ENCODE measurements at places on chromosomes 6 and 20.

DNA sequence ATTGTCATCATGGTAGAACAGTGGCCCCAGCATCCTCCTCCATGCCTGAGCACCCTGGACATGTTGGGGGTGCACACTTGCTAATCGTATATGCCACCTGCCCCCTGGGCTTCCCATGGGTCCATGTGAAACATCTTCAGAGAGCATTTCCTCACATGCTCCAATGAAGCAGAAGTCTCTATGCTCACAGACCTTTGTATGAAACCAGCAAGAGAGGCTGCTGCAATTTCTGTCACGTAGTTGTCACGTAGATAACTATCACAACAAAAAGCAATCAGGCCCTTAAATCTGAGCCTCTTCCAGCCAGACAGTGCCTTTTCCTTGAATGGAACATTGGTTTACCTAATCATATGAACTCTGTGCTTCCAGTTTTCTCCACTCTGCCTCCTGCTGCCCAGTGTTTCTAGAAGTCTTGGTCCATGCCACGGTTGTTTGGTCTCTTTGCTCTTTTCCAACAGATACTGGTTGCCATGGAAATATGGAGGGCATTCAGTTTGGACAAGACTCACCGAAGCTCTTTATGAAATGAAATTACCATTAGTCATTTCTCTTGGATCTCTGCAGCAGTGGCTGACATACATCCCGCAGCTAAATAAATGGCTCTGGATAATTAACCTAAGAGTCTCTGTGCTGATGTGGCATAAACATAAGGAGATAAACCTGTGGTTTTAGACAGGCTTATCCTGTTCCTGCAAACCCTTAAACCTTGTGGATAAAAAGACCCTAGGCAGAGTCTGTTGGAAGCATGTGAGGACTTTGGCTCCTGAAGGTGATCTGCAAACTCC lies 172.8 kb upstream of the SYNDIG1 start:
- DNase-seq = no peak

GRCh38 chr20:49581482-49581881 lies 13.5 kb upstream of the PTGIS start:
- DNase-seq = no peak

DNA sequence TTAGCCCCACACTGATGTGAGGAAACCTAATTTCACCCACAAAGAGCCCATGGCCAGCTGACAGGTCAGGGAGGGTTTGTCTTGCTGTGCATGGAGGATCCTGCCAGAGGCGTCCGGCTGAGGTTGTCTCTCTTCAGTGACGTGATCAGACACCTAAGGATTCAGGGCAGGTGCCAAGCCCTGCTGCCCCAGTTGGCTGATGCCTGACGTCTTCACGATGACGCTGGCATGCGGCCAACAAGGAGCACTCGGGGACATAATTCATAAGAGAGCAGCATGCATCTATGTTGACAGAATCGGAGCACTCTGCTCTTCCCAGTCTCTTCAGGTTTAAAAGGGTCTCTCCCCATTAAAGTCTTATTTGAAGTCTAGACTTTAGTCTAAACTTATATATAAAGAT lies 47.8 kb downstream of the PSMB1 start:
- DNase-seq = no peak

DNA sequence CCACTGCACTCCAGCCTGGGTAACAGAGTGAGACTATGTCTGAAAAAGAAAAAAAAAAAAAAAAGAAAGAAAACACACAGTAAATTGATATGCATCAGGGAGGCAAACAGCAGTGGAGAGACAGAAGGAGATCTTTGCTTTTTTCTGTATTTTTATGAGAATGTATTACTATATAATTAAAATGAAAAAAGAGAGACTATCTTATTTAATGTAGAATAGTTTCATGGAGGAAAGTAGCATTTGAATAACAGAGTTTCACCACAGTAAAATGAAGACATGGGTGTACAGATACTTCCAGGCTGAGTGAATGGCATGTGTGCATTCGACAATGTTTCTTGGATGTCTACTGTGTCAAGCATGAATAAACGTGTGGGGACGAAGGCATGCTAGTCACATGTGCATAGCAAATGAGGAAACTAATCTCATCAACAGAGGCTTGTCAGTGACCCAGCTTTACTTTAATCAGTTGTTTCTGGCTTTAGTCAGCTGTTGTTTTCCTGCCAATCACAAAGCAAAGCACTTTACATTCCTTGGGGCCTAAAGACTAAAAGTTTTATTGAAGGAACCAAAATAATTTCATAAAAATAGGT lies 55.5 kb upstream of the ARMH2 start:
- no peak for DNase-seq

DNA sequence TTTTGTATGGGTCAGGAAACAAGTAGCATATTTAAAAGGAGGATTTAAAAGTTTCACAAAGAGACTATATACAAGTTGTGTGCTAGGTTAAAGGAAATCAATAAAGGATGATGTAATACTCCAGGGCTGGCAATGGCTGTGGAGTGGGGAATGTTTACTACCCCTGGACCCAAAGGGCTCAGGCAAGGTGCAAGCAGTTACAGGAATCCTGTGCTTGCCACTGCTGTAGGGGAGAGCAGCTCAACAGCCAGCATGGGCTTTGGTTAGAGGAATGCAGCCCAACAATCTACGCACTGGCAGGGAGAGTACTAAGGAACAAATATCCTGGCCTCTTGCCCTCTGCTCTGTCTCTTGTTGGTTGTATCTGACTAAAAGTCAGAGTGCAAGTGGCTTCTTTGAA lies 1642.2 kb downstream of the KHDRBS2 start:
- DNase-seq = no peak

- no peak for DNase-seq
Measured at GRCh38 chr6:108998485-108998884, 96.2 kb downstream of the SESN1 start.

DNA sequence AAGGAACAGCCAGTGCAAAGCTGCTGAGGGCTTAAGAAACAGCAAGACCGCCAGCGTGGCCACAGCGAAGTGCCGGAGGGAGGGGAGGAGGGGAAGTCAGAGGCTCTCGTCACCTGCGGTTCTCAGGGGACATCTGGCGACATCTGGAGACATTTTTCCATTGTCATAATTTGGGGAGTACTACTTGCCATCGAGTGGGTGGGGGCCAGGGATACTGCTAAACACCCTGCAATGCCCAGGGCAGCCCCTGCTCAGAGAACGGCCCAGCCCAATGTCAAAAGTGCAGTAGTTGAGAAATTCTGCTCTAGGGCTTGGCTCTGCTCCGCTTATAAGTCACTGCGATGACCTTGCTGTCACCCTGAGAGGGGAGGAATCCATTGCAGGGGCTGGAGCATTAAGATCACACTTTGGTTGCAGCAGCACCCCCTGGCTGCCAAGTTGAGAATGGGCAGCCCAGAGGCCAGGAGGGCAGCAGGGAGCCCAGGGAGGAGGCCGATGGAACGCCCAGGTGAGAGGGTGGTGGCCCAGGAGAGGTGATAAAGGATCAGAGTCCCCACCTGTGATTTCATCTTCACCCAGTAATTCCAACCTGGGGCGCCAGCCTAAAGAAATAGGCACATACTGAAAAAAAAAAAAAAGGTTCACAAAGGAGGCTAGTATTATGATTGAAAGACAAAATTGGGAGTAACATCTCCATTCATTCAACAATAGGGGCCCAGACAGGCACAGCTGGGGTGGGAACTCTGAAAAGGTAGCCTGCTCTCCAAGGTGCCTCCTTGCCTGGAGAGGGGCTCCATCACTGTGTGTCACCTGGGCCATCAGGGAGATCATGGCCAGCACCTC lies 218.2 kb downstream of the BMP7 start:
- no peak for DNase-seq

GRCh38 chr20:39264506-39265172 lies 302.5 kb downstream of the DHX35 start:
- DNase-seq = no peak

DNA sequence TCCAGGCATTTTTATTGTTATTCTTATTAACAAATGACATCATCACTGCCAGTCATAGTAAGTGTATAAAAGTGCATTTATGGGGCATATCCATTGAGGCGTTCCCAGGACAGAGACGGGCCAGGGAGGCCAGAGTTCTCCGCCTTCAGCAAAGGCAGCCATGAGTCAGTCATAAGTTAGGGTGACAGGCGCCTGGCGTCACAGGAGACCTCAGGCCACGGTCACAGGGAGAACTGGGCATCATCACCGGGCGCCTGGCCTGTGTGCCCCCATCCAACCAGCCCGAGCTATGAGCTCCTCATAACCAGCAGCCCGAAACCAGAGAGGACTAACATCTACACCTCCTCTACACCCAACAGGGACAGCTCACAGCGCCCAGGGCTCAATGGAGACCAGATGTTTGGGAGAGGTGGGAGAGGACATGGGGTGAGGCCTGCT lies 259.2 kb downstream of the DLL1 start:
- no peak for DNase-seq

DNA sequence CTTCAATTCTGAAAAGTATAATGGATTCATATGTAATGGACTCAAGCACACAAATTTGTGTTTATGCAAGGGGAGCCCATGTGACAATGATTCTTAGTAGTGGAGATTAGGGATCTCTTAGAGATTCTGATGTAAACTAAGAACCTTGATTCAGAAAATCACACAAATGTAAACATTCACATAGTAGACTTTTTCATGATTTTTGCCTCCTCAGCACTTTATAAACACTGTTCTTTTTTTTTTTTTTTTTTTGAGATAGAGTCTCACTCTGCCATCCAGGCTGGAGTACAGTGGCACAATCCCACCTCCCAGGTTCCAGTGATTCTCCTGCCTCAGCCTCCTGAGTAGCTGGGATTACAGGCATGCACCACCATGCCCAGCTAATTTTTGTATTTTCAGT lies 170.1 kb upstream of the PLCB4 start:
- no peak for DNase-seq

DNA sequence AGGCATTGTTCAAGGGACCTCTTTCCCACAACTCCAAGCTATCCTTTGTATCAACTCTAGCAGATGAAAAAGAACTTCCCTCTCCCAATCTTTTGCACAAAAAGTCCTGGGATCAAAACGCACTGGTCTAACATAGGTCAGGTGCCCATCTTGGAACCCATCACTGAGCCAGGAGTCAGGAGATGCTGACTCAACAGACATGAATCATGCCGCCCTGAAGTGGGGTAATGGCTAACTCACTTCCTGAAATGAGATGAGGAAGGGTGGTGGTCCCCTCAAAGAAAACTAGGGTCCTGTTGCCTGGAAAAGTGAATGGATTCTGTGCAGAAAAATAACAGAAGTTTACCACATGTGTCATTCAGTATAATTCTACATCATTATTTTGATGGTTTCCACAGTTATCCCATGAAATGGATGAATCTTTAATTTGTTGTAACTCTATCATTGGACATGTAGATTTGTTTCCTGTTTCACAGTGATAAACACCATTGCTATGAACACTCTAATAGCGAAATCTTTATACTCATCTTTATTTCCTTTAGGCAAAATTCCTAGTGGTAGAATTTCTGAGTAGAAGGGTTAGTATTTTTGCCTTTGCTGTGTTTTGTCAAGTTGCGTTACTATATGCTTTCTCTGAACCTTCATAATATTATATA lies 151.3 kb downstream of the SLC16A10 start:
- no peak for DNase-seq

GRCh38 chr6:127204281-127204680 lies 62.4 kb upstream of the RNF146 start:
- DNase-seq = no peak

DNA sequence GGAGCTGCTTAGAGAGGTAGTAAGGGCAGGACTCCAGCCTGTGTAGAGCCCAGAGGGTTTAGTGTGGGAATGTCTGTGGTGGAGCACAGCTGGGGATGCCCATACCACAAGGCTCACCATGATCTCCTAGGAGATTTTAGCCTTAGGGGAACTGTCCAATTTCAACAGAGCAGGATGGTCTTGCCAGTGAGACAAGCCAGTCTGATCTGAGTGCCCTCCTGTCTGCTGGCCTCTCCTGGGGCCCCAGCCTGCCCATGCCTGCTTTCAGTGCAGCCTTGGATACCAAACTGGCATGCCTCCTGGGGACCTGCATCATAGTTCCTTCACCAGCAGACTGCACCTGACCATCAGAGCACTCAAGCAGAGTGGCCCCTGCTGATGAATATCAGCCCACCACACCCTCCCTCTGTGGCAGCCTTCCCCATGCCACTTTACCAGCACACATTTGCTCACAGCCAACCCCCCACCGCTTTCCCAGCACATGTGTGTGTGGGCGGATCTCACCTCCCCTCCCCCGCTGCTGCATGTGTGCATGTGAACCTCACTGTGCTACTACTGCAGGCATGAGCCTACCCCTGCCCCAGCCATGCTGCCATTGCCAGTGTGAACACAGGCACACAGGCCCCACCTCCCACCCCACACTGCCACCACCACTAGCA lies 7.9 kb upstream of the TREM1 start:
- DNase-seq = no peak

DNA sequence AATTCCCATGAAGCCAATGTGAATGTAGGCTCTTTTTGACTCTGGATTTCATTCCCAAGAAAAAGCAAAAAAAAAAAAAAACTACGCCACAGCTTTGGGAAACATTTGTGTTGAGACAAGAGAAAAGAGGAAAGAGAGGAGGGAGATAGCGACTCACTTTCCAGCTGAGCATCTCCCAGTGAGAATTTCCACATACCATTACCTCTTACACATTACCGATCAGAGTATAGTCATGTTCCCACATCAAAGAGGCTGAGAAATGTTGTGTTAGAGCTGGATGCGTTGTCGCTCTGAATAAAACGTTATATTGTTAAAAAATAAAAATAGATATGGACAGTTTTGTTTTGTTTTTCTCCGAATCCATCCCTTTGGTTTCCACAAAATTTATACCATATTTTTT lies 1019.3 kb upstream of the ADGRB3 start:
- no peak for DNase-seq

DNA sequence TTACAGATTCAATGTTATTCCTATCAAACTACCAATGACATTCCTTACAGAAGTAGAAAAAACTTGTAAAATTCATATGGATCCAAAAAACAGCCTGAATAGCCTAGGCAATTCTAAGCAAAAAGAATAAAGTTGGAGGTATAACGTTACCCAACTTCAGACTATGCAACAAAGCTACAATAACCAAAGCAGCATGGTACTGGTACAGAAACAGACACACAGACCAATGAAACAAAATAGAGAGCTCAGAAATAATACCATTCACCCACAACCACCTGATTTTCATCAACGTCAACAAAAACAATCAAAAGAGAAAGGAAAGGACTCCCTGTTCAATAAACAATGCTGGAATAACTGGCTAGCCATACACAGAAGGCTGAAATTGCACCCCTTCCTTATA lies 17.2 kb upstream of the PLN start:
- no peak for DNase-seq

DNA sequence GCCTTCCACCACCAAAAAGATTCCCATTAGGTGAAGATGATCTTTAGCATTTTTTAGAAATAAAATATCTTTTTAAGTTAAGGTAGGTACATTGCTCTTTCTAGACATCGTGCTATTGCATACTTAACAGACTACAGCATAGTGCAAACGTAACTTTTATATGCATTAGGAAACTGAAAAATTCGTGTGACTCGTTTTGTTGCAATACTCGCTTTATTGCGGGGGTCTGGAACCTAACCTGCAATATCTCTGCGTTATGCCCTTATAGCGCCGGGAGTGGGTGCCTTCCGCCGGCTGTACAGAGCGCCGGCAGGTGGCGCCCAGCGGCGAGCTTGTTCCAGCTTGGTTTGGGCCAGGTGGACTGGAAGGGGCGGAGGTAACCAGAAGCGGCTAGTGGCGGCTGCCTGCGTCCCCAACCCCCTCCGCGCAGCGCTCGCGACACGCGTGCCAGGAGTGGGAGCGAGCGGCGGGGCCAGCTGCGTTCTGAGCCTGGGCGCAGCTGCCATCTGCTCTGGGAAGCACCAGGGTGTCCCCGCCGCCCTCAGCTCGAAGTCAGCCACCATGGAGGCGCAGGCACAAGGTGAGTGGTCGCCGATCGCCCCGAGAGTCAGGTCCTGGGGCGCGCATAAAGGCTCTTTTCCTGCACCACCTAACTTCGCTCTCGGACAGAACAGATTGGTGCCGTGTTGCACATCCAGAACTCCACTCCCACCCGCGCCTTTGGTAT lies at the start of gene TPD52L1:
Gene TPD52L1, plus strand, starts transcription at position 383 of the 727 bp plus-strand sequence. Its CDS starts 179 bp downstream, at position 562.
- DNase-seq = peak; percentile 10
